NCI-H2029 treated with DMSO at 0.1 percent for 48 hours (cell line): ENCODE measurements at places on chromosomes 16 and 17.

DNA sequence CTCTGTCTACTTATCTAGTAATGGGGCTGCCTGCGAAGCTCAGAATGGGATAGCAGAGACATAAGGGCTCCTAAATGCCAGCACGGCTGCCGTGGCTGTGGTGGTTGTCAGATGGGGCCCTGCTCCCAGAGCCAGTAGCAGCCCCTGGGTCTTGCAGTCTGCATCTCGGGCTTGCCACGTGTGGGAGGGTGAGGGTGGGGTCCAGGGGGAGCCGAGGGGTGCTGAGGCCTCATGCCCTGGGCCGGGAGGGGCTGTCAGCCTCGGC, 88.8 kb upstream of the GSE1 start:
- no peak for DNase-seq

- no peak for DNase-seq
Measured at GRCh38 chr17:28071891-28072606, 29.6 kb downstream of the NLK start.

GRCh38 chr16:79662669-79663313, 62.3 kb upstream of the MAF start:
- no peak for DNase-seq

- no peak for DNase-seq
Measured at GRCh38 chr16:80852261-80852872, 48.0 kb upstream of the CDYL2 start.

DNA sequence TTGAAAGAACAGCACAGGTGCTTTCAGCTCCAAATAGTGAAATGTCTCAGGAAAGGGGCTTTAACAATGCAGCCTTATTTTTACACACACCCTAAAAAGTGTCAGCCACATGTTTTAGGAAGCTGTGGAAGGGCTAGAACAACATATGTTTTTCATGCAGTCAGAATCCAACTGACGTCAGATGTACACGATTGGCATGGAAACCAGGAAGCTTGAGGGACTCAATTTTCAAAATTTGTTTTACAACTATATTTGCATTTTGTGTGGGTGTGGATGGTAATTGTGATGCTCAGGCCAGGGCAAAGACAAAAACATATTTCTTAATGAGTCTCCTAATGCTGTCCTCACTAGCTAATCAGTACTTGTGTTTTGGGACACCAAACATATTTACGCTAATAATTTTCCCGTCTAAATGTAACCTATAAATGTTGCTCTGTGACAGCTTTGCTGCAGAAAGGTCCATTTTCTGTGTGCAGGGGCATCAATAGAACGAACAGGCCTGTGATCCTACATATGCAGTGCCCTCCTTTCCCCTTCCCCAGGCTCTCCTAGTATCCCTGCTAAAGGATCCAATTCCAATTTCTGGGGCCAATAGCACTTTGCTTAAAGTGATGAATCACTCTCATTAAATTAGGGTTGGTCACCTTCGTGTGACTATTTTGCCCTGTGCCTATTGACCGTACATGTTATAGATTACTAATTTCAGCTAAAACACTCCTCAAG, 434.0 kb upstream of the CDH5 start:
- DNase-seq: no peak

GRCh38 chr17:40312131-40312731, 3.3 kb downstream of the RARA start:
- DNase-seq: no peak

DNA sequence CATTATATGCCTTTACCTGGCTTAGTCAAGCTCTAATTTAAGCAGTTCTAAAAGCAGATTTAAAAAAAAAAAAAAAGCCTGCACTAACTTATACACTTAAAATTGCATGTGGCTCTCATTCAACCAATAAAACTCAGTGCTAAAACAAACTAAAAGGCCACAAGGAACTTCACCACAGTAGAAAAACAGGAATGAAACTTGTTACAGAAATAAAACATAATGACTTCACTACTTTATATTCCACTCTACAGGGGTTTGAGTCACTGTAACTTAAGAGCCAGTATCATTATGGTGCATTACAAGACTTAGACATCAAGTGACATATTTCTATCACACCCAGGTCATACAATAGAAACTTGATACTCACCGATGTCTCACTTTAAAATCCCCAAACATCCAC, 11.1 kb downstream of the CA10 start:
- DNase-seq: no peak

GRCh38 chr17:40419559-40420331, 2.0 kb upstream of the TOP2A start:
- DNase-seq: peak; percentile 52

- no peak for DNase-seq
Measured at GRCh38 chr17:72816406-72816805, 276.1 kb downstream of the SLC39A11 start.

DNA sequence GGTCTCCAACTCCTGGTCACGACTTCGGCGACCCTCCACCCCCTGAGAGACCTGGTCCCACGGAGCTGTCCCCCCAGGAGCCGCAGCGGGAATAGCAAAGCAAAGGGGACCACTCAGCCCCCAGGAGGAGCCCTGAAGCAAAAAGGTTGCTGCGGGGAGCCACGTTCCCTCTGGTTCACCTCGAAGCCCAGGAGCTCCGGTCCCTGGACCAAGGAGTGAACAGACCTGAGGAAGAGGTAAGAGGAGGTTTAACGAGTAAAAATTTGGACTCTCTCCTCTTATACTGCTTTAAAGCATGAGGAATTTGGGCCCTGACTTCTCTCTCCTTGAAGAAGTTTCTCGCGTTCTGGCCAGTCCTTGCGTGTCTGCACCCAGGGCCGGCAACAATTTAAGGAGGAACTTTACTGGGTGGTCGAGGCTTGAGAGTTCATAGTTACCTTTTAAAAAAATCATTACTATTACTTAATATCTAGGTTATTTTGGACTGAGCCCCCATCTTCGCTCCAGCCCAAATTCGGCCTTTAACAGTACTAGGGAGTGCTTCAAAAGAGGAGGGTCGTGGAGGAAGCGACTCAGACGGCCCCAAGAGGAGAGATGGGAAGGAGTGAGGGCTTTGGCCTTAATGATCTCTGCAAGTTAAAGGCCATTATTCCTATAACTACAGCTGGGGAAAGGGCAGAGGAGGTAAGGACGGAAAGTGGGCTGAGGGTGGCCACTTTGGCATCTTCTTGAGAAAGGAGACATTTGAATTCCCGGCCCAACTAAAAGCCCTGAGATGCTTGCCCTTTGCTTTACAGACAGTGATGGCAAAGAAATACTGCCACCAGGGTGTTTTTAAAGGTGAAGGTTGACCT, 16.9 kb upstream of the HOXB9 start:
- DNase-seq: no peak

GRCh38 chr16:87735270-87736007, 30.3 kb downstream of the KLHDC4 start:
- DNase-seq: no peak

DNA sequence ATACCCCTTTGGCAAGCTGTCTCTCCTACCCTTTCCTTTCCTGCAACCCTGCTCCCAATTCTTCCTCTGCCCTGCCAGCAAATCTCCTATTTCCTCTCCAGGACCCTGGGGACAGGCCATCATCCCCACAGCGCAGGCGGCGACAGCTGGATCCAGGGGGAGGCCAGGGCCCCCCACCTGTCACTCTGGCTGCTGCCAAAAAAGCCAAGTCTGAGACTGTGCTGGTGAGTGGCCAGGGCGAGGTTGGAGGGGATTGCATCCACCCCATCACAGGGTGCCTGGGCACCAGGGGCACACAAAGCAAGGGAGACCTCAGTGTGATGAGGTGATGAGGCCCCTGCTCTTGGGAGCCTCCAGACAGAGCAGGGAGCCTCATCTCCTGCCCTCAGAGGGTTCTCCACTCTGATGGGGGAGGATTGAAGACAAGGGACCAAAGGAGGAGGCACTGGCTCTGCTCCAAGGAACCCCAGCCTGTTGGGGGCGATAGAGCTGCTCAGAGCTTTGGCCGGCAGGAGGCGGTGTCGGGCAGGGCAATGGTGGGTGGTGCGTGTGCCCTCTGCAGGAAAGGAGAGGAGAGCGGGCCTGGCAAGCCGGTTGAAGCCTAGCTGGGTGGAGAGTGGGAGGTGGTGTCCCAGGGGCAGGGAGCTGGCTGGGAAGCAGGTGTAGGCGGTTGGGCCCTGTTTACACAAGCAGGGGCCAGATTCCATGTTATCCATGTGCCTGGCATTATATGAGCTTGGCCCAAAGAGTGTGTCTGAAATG, 15.6 kb upstream of the PDK2 start:
- DNase-seq: no peak

GRCh38 chr17:76496464-76496863, 4.8 kb downstream of the RHBDF2 start:
- no peak for DNase-seq

- DNase-seq: no peak
Measured at GRCh38 chr17:83053739-83054451, 25.5 kb upstream of the METRNL start.

- no peak for DNase-seq
Measured at GRCh38 chr17:71273441-71273840, 847.4 kb upstream of the SOX9 start.

DNA sequence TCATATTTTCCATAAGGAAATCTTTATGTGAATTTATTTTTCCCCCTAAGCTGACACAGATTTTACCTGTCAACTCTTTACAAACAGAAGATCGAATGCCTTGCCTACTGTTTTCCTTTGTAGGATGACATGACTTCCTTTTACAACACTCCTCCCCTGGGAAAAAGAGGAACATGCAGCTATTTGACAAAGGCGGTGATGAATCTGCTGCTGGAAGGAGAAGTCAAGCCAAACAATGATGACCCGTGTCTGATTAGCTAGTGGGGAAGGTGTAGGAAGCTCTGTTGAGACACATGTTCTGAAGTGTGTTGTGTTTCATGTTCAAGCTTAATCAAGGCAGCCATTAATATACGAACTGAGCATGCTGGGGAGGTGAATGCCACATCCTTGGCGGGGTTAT, 238.0 kb downstream of the PHKB start:
- no peak for DNase-seq

- DNase-seq: no peak
Measured at GRCh38 chr16:90053902-90054500, 23.1 kb downstream of the PRDM7 start.

- DNase-seq: peak; percentile 15
Measured at GRCh38 chr16:66622863-66623262, 18.4 kb downstream of the CMTM3 start.

DNA sequence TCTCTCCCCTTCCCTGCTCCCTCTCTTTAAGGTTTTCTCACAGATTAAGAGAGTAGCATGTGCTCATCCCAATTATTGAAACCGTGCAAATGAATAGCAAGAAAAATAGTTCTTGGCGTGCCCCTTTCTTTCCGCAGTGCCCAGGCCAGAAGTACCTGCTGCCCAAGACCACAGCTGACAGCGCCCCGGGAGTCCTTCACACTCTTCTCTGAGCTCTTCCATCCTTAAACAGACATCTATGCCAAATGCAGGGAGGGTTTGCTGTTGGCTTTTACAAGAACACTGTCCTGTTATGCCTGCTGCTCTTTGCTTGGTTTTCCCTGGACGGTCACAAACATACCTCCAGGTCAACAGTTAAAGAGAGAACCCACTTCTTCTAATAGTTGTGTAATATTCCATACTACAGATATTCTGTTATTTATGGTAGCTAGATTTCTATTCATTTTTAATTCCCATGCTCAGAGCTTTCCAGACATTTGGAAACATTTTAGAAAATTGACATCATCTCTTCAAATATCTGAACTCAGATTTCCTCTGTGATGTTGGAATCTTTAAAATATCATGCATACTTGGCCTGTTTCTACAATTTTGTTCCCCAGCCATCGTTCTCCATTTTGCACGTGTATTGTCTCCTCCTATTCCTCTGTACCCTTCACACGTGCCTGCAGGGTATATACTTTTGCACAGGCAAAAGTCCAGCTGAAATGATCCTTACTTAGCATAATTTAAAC, 416.7 kb downstream of the WWOX start:
- DNase-seq: no peak

- DNase-seq: no peak
Measured at GRCh38 chr17:70168044-70168976, 1.0 kb upstream of the KCNJ2 start.

DNA sequence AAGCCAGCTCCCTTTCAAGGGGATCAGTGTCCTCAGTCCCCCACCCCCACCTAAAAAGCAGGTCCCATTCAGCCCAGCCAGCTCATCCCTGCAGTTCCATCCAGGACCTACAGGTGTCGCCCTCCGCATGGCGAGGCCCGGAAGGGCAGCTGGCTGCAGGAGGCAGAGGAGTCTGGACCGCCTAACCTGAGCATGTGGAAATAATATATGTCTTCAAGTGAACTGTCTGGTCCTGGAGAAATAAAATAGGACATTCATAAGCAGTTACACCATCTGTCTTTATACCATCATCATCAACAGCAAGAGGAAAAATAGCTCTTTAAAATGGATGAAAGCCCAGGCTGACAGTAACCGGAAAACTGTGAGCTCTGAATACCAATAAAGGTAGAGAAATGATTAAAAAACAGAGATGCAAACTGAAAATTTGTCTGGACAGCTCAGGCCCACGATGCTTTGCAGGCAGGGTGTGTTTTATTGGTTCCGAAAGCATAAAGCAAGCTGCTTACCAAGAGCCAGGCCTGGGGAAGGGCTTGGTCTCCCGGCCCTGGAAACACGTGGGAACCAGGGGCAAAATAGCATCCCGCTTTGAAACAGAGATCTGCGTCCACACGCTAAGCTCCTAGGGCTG, 215.2 kb downstream of the ZFHX3 start:
- no peak for DNase-seq

DNA sequence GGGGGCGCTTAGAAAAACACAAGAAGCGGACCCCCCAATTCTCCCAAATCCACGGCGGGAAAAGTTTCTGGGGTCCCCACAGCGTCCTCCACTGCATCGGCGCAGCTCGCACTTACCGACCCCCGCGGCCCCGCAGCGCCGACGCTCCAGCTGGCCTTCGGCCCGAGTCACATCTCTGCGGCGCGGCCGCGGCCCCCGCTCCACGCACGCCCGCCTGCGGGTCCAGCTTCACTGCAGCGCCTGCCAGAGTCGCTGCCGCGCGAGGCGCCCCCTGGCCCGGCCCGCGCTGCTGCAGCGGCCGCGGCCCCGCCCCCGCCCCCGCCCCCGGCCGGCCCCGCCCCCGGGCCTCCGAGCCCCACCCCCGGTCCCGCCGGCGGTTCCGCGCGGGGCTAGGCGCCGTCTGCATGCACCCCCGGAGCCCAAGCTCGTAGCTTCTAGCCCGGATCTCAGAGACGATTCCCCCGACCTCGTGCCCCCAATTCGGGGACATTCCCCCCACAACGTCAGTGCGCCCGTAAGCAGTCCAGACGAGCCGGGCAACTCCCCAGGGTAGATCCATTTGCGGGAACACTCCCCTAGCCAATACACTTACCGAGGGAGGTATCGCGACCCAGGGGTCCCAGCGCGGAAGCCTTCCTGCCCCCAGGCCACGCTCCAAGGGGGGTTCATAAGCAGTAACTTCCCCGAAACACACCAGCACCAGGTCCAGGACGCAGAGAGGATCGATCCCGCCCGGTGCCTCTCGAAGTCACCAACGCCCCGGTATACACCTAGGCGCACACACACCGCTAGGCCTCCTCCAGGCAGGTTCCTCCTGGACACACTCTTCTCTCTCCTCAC, at the start of gene GPRC5B:
Gene GPRC5B (minus strand): TSS at position 238 of the 840 bp plus-strand sequence. CDS start 12,003 bp downstream, outside the sequence.
- DNase-seq: peak; percentile 35

DNA sequence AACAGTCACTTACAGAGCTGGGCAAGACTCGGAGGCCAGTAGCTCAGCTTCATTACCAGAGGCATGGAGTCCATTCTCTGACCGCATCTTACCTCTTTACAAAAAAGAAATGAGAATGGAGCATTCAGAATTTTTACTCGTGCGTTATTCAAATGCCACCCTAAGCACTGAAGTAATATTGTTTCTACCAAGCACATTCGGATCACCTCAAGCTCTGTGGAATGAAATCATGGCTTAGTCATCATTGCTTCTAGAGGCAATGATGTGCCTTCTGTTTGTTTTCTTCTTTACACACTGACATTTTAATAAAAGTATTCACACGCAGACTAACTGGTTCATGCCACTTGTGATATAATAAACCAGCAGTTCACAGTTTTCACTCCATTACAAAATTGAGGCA, 206.8 kb downstream of the PHKB start:
- DNase-seq: no peak

GRCh38 chr17:44367231-44367979, 3.8 kb upstream of the FAM171A2 start:
- no peak for DNase-seq
